Activated naive CD4-positive, alpha-beta T cell (primary cell): ENCODE measurements at places on chromosomes 12 and 14.

- no peak for DNase-seq
These were observed 95.2 kb upstream of the PRICKLE1 start for GRCh38 chr12:42684802-42685071.

DNA sequence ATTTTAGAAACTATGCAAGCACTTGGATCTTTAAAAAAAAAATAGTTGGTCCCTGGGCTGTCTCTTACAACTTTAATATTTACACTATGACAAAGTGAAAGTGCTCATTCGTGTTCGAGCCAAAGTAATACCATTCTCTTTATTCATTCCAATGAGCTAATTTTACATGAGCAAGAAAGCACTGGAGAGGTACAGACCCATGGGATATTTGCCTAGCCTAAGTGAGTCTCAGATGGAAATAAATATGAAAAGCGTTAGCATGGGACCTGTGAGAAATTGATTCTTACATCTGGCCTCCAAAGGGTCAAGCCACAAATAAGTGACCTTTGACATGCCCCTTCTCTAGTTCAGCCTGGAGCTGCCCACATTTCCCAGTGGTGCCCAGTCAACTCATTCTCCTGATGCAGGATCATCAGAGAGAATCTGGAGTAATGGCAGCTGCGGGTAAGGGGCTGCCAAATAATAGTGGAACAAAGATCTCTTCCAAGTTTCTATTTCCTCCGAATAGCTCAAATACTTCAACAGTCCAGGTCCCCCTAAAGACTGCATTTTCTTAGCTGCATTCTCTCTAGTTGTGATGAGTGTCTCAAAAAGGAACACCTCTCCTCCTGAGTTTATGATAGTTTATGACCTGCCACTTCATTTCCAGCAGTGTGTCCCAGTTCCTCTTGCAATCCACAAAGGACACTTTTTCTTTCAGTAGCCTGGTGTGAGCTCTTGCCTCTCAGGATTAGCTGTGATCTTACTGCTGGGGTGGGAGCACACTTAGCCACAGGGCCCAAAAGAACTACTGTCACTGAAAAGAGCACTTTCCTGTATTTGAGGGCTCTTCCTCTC is 208.2 kb downstream of the DAD1 start:
- no peak for DNase-seq

DNA sequence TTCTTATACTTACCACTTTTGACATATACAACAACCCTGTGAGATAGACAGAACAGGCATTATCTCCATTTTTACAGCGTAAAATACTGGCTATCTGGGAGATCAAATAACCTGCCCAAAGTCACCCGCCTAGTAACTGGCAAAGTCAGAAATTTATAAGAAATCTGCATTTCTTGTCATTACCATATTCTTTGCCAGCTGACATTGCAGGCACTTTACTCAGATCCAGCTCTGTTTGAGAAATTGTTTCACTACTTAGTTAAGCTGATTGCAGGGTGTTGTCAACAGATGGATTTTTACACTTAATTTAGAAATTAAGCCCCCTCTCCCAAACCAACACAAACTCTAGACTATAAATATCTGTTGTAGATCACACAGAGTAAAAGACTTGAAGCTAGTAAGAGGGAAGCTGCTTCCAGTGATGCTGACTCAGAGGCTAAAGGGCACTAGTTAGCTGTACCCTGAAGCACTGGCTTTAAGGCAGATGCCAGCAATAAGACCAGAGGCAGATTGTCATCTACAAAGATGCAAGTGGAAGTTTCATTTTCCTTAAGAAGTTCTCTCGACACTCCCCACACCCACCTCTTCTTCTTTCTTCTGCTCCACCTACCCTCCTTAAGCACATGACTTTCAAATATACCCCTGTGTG is 153.1 kb downstream of the ANO6 start:
- no peak for DNase-seq

- no peak for DNase-seq
These were observed 43.8 kb downstream of the SENP1 start for GRCh38 chr12:48061938-48062719.

GRCh38 chr12:19440019-19440858 is 947 bp downstream of the AEBP2 start:
- DNase-seq = peak; percentile 29

DNA sequence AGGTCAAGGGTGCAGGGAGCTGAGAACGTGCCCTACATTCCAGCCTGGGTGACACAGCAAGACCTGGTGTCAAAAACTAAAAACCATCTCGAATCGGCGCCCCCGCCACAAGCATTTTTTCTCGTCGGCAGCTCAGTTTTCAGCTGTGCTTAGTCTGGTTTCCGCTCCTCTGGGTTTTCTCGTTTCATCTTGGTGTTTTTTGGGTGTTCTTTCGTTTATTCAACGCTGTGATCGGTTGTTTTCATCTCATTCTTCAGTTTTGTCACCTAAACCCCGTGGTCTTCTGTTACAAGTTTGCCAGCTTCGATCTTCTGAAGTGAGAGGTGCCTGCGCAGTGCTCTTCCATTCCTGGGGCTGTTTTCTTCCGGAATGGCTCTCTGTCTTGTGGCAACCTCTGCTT is 41.4 kb downstream of the NOC4L start:
- no peak for DNase-seq

DNA sequence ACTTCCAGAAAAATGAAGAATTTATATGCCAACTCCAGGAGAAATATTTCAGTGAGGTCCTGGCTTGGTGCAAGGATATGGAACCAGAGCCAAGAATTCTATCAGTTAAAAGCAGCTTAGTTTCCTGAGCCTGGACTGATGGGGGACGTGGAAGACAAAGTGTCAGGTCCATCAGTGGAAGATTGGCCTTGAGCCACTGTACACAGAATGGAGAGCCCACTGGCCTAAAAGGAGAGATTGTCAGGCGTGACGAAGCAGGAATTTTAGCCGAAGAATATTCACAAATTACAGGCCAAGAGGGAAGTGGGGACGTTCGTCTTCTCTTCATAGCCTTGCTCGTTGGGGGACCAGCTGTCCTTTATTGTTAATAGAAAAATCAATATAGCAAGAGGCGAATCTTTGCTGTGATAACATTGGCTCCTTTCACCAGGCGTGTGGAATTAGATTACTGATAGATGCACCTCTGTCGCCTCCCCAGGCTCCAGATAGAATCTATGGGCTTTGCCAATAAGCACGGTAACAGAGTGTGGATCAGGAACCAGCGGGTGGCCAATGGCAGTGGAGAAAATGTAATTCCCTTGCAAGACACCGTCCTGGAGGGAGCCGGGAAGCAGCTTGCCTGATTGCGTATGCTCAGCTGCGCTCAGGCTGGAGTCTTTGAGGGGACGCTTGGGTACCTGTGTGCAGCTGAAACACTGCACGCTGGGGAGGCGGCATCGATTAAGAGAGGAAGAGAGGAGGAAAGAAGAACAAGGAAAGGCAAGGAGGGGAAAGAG is 56.4 kb downstream of the TMEM132C start:
- no peak for DNase-seq

GRCh38 chr14:25436906-25437305 is 387.0 kb upstream of the STXBP6 start:
- DNase-seq = no peak

DNA sequence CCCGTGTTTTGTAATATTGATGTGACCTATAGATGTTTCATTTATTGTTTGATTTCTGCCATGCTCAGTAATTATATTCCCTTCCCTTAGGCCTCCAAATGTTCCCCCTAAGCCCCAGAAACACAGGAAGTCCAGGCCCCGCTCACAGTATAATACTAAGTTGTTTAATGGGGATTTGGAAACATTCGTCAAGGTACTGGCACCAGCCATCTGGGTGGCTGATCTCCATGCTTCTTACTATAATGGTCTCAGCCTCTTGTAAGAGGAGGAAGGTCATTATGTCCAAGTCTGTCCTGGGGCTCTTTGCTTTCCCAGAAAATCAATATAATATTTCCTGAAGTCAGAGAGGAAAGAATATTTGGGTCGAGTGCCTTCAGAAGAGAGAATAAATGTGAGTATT is 130.9 kb downstream of the KICS2 start:
- no peak for DNase-seq

GRCh38 chr14:92176476-92176875 is 54.7 kb downstream of the CPSF2 start:
- DNase-seq = no peak

DNA sequence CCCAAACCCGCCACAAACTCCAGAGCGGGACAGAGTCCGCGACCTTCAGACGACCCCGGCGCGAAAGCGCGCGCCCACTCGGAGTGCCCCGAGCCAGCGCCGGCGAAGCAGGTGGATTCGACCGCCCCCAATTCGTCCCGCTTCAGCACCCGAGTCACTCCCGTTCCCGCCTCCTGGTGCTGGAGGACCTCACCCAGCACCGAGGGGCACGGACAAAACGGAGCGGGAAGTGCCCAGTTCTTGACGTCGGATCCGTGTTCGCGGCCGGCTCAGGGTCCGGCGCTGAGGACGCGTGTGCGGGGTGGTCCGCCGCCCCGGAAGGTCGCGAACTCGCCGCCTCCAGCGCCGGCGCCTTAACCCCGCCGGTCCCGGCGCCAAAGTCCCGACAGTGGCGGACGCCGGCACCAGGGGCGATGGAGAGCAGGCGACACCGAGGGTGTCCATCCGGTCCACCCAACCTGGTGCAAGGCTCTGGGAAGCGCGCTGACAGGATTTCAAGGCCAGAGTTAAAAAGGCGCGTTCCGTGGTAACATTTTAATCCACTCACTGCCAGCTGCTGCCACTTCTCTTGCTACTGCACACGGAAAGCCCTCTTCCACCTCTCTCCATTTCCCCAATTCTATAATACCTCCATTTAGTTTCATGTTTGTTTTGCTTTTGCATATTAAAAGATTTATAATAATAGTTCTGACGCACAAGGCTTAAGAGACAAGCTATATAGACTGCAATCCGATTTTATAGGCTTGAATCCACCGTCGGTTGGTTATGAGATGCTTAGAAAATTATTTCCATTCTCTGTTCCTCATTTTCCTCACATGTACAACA is 240.0 kb upstream of the CPNE8 start:
- no peak for DNase-seq

- peak; percentile 23 for DNase-seq
These were observed 8.8 kb upstream of the SP7 start for GRCh38 chr12:53344824-53345485.

DNA sequence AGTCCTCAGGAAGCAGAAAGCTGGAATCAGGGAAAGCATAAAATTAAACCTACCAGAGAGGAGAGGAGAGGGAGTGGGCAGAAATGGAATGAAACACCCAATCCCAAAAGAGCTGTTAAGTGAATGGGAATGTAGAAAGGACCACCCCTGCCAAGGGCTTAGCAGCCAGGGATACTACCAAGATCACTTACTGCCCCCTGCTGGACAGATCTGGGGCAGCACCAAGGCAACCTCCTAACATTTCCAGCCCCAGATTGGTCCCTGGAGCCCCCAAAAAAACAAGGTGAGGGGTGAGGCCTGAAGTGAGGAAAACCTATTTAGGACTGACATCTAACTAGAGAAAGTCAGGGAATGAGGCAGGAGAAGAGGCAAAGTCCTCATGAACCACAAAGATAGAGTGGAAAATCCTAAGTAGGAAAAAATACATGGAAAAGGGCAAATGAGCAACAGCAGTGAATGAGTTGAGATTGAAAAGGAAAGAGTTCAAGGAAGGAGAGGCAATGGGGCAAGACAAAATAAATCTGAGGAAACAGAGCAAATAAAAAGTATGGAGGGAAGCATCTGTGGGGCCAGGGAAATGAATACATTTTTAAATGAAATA is 11.2 kb upstream of the FKBP11 start:
- DNase-seq = peak; percentile 75

GRCh38 chr12:3491938-3492792 is 1.2 kb downstream of the PRMT8 start:
- no peak for DNase-seq

DNA sequence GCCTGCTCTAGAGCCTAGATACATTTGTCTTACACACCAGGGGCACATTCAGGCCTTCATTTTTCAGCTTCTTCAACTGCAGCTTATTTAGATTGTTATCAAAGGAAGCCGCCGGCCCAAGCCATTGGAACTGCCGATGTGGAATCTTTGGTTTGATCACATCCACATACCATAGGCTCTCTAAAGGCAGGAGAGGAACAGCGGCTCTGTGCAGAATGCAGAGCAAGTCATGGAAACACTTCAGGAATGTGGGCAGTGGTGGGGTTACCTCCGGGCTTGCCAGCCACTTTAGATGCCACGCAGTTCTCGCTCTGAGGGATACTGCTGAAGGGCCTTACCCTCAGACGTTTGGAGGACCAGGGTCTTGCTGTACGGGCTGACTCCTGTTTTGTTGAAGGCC is 53.4 kb upstream of the PYGL start:
- DNase-seq = no peak

- DNase-seq = no peak
These were observed 68.3 kb upstream of the SCN8A start for GRCh38 chr12:51522696-51523095.

GRCh38 chr14:32608857-32609256 is 279.8 kb downstream of the AKAP6 start:
- no peak for DNase-seq

DNA sequence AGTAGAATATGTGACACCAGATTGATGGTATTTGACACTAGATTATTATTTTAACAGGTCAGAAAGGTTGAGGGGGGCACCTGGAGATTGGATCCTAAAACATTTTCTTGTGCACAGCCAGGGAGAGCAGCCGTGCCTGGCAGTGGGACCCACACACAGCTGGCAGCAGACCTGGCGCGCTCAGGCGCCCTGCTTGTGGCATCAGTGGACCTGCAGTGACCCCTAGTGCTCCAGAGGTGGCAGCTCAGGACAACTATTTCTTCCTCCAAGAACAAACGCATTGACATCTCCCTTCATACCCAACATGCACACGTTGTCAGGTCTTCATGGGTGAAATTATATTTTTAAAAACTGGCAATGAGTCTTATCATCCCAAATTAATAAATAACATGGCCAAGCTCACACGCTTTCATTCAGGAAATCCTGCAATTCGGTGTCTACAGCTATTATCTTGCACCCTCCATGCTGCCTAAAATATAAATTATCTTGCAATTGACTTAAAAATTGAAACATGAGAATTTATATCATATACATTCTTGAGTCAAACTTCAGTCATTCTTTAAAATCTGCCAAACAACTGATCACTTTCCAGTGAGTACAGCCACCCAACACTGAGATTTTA is 7.7 kb upstream of the TMEM132D start:
- no peak for DNase-seq

- DNase-seq = no peak
These were observed 21.0 kb downstream of the WIF1 start for GRCh38 chr12:65100140-65100539.

DNA sequence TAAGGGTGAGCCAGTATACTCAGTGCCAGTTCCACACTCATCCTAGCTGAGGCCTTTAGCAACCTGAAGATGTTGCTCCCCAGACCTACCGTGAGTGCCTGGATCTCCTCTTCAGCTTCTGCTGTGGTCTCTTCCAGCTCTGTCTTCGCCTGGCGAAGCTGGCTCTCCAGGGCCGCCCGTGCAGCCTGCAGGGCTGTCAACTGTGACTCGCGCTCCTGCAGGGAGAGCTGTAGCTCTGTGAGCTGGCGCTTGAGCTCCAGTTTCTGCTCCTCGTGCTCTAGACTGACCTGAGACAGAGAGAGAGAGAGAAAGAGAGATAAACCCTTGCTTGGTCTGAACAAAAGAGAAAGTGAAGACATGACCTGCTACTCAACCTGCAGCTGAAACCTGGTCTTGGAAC is 84.0 kb downstream of the PRKAB1 start:
- no peak for DNase-seq
